NCI-H69 (cell line): ENCODE measurements at places on chromosomes 13 and 19.
A peak's percentile ranks its signal among the peaks of the same experiment; 100 is the strongest.

GRCh38 chr13:51932231-51932630 is 70.5 kb downstream of the CCDC70 start:
- no peak for DNase-seq

GRCh38 chr19:39420769-39421168 is 8.3 kb downstream of the PLEKHG2 start:
- no peak for DNase-seq

DNA sequence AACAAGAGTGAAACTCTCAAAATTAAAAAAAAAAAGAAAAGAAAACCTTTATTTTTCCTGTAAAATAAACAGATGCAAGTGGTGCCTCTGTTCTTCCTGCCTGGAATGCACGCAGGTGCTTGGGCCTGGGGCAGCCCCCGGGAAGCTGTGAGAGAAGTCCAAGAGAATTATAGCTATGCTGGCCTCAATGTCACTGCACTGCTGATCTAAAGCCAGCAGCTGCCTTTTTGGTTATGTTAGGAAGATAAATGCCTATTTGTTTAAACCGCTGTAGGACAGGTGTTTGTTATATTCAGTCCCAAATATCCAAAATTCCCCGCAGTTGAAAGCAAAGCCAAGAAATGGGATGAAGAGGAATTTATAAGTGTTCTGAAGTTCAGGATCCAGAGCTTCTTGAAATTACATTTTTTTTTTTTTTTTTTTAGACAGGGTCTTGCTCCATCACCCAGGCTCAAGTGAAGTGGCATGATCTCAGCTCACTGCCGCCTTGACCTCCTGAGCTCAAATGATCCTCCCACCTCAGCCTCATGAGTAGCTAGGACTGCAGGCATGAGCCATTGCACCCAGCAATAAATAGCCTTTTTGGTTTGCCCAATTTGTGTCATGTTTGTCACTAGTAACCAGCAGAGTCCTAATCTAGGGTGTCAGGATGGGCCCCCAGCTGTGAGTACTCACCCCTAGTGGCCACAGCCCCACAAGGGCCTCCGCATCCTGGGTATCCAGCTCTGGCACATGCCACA is 2.2 kb downstream of the RINL start:
- DNase-seq = no peak

DNA sequence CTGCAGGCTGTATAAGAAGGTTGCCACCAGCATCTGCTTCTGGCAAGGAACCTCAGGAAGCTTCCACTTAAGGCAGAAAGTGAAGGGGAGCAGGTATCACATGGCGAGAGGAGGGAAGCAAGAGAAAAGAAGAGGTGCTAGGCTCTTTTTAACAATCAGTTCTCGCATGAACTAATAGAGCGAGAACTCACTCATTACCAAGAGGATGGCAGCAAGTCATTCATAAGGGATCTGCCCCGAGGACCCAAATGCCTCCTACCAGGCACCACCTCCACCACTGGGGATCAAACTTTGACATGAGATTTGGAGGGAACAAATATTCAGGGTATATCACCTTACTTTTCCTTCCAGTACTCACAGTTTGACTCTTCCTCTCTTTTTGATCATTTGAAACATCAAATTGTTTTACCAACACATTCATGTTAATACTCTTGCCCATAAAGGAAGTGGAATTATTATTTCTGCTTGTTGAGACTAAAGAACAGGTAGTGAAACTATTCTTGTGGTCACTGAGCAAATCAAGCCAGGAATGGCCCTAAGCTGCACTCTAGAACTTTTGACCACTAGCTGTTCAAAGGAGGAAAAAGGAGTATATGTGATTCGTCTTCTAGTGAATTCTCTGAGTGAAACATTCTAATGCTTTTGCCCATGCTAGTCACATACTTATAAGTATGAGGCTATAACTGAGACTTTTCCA is 45.0 kb downstream of the LACC1 start:
- no peak for DNase-seq

- DNase-seq = peak; percentile 85
These were observed 1.0 kb downstream of the PRMT1 start for GRCh38 chr19:49677901-49678674.

GRCh38 chr13:103521532-103521931 is 455.3 kb upstream of the SLC10A2 start:
- DNase-seq = no peak

DNA sequence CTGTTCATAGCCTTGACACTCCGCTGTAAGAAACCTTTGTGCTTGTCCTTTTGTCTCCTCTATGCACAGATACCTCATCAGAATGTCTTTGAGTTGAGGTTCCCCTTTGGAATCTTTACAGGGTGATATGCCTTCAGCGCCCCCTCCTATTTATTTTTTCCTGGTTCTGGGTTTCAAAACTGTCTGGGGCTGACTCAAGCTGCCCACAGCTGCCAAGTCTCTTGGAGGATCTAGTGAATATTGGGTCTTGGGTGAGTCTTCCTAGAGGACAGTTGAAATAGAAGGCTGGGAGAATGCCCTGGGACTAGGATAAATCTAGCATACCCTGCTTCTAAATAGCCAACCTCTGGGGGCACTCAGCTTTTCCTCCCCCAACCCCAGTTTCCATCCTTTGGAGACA is 930 bp downstream of the ZNF136 start:
- DNase-seq = peak; percentile 14

GRCh38 chr19:6602729-6603114 is 11.8 kb upstream of the CD70 start:
- no peak for DNase-seq

DNA sequence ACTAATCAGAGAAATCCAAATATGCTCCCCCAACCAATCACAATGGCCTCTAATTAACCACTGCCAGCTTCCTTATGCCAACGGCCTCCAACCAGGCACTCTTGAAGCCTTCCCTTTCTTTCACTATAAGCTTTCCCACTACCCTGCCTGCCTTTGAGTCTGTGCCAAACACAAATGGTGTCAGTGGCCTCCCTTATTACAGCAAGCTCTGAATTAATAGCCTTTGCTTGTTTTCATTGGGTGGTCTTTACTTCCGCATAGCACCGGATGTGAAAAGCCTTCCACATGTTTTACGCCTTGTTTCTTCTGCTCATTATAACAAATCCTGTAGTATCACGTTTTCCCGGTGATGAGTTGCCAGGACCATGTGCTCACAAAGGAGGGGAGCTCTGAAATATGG is 1.4 kb upstream of the EDDM13 start:
- DNase-seq = peak; percentile 58

GRCh38 chr13:64130171-64130570 is 2714.5 kb upstream of the PCDH20 start:
- no peak for DNase-seq

DNA sequence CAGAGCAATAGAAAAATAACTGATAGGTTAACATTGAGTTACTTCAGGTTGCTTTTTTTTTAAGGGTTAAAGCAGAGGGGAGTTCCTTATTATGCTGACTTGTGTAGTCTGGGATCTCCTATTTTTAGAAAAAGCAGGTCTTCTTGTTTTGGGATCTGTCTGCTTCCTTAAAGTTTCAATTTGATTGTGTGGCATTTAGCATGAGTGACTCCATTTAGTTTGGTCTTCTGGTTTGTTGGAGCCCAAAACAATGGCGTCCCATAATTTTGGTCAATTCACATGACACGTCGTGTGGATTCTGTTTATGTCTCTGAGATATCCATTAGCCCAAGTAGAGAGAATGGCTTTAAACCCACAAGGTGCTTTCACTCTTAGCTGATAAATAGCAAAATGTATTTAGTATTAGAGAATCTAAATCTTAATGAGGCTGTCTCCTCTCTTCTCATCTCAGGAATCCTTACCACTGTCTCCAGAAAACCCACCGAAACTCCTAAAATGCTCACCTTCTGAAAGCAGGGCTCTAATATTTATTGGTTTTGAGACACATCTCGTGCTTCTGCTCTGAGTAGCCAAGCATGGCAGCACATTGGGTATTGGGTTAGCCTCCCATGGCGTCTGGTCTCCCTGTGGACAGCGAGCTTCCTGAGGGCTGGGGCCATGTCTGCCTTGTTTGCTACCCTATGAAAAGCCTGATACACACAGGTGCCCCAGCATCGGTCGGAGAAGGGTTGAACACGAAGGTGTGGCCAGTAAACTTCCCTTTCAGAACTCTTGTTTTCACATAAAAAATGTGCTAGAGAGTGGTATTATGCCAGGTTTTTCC is 67.2 kb upstream of the GPR183 start:
- DNase-seq = no peak

GRCh38 chr19:9885077-9885552 is 50.0 kb downstream of the PIN1 start:
- peak; percentile 37 for DNase-seq

- peak; percentile 66 for DNase-seq
These were observed 18.1 kb upstream of the OLFM4 start for GRCh38 chr13:53010374-53011105.

DNA sequence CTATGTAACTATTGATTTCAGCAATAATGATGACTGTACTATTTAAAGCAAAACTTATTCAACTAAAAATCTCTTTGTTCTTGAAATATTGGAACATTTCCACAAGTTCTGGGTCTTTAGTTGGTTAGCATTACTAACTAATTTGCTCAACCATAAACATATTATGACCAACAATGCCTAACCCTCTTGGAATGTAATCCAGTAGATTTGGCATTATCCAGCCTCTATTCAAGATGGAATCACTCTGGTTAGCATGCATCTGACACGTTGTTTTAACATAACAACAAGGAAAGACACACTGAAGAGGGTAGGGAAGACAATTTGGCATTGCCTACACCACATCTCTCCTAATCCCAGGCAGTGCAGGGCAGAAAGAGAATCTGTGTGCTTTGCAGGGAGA is 941.3 kb upstream of the PCDH20 start:
- no peak for DNase-seq

- peak; percentile 27 for DNase-seq
These were observed 74.2 kb upstream of the RFC3 start for GRCh38 chr13:33743438-33744368.

DNA sequence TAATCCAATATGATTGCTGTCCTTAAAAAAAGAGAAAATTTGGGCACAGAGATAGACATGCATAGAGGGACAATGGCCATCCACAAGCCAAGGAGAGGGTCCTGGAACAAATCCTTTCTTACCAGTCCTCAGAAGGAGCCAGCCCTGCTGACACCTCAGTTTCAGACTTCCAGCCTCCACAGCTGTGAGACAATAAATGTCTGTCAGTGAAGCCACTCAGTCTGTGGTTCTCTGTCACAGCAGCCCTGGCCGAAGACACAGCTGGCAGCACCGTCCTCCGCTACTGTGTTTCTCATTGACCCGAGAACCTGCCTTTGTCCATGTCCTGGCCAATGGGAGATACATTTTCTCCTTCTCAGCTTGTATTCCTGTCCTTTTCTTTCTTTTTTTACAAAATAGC is 207.9 kb downstream of the TM9SF2 start:
- DNase-seq = no peak

GRCh38 chr19:43624933-43625332 is 5.5 kb upstream of the ZNF428 start:
- DNase-seq = no peak

GRCh38 chr19:46115396-46116106 is 8.9 kb downstream of the IGFL3 start:
- DNase-seq = peak; percentile 7

- DNase-seq = no peak
These were observed 419.6 kb downstream of the GPC6 start for GRCh38 chr13:93646245-93646644.

DNA sequence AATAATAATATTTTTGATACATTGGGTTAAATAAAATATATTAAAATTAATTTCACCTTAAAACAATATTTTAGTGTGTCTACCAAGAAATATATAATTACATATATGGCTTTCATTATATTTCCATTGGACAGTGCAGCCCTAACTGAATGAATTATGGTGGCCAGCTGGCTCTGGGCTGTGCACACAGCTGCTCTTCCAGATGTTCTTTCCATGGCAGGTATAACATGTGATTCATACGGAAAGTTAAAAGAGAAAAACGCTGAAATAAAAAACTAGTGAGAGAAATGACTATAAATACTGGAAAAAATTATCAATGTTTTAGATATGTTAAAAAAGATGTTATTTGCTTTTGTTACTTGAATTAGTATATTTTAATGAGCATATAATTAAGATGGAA is 216.3 kb downstream of the RGCC start:
- DNase-seq = peak; percentile 68

DNA sequence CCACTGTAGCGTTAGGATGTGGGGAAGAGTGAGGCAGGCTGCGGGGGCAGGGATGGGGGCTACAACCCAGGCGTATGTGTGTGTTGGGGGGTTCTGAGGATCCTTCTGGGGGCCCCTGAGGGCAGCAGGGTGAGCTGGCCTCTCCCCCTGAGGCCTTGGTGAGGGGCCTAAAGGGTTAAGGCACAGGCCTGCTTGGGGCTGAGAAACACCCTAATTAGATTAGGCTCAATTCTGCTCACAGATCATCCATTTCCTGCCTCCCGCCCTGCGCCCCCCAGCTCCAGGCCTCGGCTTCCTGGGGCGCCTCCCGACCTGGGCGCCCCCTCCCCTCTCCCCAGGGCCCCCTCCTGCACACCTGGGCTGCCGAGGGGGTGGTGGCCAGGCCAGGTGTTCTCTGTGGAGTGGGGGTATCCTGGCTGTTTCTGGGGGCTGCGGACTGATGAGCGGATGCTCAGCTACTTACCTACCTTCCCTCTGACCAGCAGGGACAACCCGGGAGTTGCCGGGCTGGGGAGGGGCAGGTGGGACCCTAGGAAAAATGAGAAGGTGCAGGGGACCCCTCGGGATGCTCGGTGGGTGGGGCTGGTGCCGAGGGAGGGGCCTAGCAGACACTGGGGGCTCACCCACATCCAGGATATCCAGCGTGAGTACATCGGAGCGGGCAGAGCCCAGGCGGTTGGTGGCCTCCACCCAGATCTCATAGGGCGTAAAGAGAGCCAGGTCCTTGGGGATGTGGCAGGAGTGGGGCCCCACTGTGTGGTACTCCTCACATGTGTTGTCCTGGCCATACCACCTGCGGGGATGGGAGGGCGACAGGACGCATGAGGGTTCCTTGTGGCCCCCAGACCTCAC is 8.6 kb downstream of the CRLF1 start:
- no peak for DNase-seq

DNA sequence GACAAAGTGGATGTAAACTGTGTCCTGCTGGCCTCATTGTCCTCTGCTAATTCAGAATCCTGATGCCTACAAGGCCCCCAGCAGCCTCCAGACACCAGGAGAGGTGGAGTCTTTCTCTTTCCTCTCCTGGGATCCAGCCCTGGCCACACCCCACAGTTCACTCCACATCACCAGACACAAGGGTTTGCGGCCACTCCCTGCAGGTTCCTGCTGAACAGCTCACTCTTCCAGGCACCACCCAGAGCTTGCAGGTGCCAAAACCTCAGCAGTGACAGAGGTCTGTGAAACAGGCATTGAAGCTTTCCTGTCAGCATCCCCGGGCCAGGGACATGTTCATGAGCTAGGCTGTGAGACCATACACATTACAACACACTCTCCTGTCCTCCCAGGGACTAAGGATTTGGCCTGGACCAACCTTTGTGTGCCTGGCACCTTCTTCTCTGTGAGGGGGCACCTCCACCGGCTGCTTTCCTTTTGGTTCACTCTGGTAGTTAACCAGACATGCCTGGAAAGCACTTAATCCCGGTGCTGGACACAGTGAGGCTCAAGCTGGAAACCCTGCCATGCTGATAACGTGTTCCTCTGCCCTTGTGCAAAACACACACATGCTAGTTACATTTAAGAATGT is 11.1 kb upstream of the ATP12A start:
- no peak for DNase-seq

GRCh38 chr19:13269348-13269747 is 119.1 kb downstream of the IER2 start:
- no peak for DNase-seq

- no peak for DNase-seq
These were observed 983.7 kb downstream of the SLITRK1 start for GRCh38 chr13:82898586-82898985.
